ENCODE measurements at places on chromosomes 5 and 9. TPM values are rescaled to one million over a fixed set of nuclear protein-coding genes. Genes with fewer than 3 reads are reported as not detected.

GRCh38 chr5:62649476-62650113, 71.0 kb downstream of the LRRC70 start:
- DNase-seq, result no peak

RELL2 gene
- total RNA-seq, result 6.7 TPM

ECSCR gene
- not detected for total RNA-seq

GRCh38 chr5:77946381-77947040, 170.4 kb upstream of the TBCA start:
- DNase-seq, result no peak

DNA sequence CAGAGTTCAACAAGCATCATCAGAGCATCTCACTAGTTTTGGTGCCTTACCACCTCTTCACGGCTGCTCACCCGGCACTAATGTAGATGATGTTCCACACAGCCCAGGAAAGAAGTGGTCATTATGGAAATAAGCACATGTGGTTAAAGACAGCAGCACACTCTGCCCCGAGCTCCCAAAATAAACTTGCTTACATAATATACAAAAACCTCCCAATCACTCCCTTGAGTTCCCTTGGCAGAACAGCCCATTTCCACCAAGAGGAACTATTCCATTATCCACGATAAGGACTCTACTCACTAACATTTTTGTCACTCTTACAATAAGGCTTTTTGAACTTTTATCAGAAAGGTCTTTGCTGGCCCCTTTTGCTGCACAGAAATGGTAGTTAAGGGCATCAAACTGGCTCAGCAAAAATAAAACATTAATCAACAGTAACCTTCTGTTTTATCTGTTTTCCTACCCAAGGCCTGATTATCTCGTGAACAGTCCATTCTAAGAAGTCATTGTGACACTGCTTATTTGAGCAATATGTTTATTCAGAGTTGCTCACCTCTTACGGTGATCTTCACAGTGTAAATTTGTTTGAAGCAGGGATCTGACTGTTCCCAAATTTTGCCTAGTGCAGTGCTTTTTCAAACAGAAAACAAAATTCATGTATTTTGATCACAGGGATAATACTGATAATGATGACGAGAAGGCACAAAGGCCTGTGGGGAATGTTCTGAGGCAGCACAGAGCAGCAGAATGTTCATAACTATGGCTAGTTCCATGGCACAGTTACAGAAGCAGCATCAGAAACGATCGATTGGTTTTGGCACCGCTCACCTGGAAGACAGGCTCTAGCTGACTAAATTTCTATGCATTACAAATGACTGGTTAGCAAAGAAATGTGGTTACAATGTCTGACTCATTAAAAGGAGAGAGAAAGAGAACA, 399.8 kb upstream of the PIK3R1 start:
- no peak for DNase-seq

- DNase-seq, result no peak
Observed at GRCh38 chr5:73198833-73199592, 26.0 kb downstream of the TMEM174 start.

GRCh38 chr9:78356634-78357033, 59.7 kb downstream of the PSAT1 start:
- no peak for DNase-seq

STARD4 gene
- total RNA-seq, result 41.2 TPM

DNA sequence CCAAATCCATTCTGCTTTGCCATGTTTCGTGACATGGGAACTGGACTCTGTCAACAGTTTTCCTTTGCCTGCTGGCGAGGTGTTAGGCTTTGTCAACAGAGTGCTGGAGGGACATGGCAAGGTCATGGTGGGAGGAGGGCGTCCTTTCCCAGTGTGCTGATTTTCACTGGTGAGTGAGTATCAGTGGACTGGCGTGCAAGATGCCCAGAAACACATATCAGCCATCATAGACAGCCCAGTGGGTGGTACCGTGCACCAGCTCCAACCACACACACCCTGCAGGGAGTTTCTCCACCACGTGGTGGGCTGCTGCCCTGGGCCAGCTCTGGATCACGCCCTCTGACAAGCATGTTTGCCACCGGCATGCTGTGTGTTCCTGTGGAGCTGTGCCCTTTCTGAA, 50.0 kb upstream of the ABL1 start:
- DNase-seq, result no peak

DNA sequence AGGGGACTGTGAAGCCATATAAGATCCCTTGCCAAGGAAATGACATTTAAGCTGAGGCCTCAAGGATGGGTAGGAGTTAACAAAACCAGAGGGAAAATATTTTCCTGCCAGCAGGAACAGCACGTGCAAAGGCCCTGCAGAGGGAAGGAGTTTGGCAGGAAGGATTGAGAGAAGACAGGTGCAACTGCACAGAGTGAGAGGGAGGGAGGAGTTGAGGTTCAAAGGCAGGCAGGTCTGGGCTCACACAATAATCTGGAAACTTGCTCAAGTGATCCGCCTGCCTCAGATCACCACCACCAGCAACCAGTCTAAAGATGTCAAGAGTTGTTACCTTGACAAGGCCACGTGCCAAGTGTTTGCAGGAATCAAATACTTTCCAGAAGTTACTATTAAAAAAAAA, 31.1 kb upstream of the PWWP2A start:
- no peak for DNase-seq

DNA sequence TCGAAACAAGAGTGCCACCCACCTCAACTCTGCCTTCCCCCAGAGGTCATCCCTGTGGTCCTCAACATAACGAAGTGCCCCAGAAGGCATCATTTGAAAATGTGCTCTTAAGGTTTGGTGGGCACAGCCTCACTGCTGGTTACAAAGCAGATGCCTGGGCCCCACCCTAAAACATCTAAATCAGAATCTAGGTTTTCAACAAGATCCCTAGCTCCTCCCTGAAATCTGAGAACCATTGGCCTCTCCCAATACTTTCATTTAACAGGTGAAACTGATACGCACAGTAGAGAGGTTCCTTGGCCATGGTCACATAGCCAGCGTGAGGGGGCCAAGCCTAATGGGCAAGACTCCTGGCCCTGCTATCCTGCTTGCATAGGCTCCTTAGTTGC, 376.2 kb upstream of the CLINT1 start:
- DNase-seq, result no peak

DNA sequence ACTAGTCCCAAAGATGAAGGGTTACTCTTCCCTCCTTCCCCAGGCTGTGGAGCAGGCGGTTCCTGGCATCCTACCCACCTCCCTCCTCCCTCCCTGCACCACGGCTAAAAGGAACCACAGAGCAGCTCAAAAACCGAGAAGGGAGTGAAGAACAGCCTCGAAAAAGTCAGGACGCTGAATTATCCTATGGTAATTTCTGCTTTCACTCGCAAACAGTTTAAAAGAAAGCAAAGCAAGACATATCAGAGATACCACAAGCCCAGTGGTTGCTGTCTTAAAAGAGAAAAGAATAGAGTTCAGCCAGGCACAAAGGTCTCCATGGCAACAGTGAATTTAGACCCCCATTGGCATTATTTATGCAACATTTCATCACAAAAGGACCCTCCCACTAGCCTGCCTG, 315.4 kb downstream of the CTNND2 start:
- DNase-seq, result no peak

NRARP gene
- total RNA-seq, result 24.0 TPM

DNA sequence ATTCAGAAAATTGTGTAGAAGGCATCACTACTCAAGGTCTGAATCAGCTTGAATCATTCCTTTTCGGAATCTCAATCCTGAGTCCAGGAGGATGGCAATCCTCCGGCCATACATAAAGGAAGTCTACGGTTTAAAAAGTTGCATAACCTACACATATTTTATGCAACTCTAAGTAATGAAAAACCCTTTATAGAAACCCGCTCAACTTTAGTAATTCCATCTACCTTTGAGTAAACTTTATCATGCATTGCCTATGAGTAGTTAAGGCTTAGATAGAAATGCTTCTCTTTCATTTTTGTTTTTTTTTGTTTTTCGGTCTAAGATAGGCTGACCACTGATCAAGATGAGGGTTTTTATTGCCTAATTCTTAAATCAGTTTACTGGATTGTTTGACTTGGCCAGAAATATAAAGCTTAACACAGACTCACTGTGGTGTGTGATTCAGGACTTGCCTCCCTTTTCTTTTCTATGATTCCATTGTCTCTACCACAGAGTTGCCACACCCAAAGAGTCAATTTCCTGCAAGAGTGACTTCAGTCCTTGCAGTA, 85.0 kb downstream of the LURAP1L start:
- DNase-seq, result no peak

PCDHA10 gene
- total RNA-seq, result 18.3 TPM

MAMDC2 gene
- 0.60 TPM for total RNA-seq

CARTPT gene
- total RNA-seq, result not detected

FOXE1 gene
- 0.38 TPM for total RNA-seq

DNA sequence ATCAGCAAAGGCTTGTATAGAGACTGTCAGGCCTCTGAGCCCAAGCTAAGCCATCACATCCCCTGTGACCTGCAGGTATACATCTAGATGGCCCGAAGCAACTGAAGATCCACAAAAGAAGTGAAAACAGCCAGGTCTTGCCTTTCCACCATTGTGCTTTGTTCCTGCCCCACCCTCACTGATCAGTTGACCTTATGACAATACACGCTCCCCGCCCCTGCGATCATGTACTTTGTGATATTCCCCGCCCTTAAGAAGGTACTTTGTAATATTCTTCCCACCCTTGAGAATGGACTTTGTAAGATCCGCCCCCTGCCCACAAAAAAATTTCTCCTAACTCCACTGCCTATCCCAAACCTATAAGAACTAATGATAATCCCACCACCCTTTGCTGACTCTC, 18.6 kb upstream of the NPM1 start:
- no peak for DNase-seq

DNA sequence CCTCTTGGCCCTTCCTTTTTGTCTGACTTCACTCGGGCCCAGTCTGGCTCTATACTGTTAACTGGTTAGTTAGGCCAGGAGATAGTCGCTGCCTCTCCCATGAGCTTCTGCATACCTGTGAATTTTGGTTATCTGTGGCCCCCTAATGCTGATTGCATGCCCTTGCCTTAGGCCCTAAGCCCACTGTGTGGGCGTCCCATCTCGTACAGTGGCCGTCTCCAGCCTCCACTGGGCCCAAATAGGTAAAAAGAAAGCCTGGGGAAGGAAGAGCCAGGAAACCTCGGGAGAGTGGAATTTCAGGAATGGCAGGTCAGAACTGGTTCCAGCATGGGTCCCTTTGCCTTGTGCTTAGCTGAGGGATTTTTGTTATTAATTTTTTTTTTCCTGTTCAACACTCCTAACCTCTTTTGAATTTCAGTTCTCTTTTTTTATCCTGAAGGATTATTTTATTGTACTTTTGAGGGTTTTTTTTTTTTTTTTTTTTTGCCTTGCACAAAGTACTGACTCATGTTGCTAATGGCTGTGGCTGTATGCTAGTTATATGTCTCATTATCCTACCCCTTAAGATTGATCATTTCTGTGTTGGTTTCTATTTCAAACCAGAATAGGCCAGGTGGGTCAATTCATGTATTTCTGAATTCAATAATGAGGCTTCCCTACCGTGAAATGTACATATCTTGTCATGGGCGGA, 3.4 kb downstream of the PRRC2B start:
- no peak for DNase-seq

GRCh38 chr9:104992659-104993058, 64.7 kb upstream of the ABCA1 start:
- DNase-seq, result no peak

TAF11L6 gene
- total RNA-seq, result not detected

GRCh38 chr5:58849223-58849622, 266.3 kb downstream of the RAB3C start:
- no peak for DNase-seq

FGFR4 gene
- total RNA-seq, result 244 TPM

GRCh38 chr9:110284211-110284844, 28.0 kb upstream of the TXN start:
- DNase-seq, result no peak

DNA sequence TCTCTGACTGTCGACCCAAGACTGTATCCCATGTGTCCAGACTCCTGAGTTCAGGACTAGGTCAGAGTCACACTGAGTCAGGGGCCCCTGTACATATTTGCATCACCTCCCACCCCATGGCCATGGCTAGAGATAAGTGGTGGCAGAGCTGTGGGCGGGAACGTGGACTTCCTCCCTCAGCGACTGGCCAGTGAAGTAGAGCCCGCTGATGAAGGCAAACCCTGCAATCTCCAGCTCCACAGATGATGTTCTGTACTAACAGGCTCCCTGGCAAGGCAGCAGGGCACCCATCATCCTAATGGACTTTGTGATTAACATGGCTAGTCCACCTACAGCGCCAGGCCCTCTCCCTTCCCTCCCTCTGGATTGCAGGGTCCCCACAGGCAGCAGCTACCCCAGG, 110.5 kb upstream of the LRRTM2 start:
- DNase-seq, result no peak

Measured in progenitor cell of endocrine pancreas (in vitro differentiated cells).